ENCODE measurements at places on chromosomes 7 and 10.
A peak's percentile ranks its signal among the peaks of the same experiment; 100 is the strongest.

DNA sequence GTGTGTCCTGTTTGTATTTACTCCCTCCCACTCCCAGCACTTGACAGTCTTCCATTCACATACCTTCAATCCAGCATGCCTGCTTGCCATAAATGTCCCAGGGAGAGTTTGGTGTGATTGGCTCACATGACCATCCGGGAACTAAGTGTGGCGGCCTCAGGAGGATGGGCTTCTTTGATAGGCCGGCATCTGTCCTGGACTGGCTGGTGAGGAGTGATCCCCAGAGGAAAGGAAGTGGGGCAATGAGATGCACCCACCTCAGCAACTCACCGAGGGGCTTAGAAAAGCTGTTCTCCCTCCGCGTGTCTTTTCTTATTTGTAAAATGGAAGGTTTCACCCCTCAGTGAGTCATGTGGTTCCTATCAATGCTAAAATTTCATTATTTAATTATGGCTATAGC lies 14.9 kb upstream of the EBF3 start:
- no peak for DNase-seq

DNA sequence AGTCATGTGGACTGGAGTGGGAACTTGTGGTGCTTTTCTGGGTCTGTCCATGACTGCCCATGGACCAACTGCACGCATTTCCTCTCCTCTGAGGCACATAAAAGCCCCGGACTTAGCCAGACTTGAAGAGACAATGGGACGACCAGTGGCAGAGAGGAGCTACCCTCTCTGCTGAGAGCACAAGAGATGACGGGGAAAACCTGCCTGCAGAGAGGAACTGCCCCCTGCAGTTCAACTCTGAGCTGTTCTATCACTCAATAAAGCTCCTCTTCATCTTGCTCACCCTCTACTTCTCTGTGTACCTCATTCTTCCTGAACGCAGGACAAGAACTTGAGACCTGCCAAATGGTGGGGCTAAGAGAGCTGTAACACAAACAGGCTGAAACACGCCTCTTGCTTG lies 184.5 kb downstream of the ZNF438 start:
- no peak for DNase-seq

DNA sequence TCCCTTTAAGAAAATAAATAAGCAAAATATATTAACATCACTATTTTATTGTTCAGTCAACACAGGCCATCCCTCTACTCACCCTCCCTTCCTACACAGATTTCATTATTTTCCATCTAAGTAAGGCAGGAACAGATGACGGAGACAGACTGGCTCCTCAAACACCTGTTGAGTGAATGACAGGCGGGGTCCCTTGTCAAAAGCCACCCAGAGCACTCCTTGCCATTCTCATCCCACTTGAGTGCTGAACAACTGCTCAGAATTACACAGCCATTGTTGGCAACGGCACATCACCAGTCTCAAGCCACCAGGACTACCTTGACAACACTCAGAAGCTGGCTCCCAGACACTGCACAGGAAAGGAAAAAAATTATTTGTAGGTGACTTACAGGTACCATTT lies 3.3 kb downstream of the GRB10 start:
- DNase-seq = no peak

DNA sequence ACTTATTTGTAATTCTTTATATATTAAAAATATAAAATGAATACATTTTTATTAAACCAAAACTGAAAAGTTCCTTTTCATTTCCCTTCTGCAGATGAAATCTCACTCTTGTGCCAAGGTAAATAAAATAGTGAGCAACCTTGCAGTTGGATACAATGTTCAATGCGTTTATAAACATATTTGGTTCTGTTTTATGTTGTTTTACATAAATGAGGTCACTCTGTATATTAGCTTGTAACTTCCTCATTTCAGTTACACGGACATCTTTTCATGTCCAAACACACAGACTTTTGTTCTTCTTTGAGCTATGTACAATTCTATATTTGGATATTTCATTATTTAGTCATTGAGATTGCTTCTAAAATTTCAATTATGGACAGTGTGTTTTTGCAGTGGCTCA lies 107.7 kb downstream of the BBS9 start:
- peak; percentile 3 for DNase-seq

DNA sequence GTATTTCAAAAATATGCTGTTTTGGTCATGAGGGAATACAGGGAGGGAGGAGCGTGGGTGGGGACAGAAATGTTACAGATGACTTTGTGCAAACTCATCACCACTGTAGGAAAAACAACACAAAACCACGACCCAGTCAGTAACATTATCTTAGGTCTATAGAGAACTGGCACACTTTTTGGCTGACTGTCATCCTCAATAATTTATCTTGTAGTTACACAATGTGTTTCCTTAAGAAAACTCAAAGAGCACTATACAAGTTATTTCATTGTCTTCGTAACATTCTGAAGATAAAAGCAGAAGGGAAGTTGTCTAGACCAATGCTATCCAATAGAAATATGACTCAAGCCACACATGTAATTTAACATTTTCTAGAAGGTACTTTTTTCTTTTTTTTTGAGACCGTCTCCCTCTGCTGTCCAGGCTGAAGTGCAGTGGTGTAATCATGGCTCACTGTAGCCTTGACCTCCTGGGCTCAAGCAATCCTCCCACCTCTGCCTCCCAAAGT lies 16.9 kb upstream of the CDK14 start:
- peak; percentile 25 for DNase-seq

DNA sequence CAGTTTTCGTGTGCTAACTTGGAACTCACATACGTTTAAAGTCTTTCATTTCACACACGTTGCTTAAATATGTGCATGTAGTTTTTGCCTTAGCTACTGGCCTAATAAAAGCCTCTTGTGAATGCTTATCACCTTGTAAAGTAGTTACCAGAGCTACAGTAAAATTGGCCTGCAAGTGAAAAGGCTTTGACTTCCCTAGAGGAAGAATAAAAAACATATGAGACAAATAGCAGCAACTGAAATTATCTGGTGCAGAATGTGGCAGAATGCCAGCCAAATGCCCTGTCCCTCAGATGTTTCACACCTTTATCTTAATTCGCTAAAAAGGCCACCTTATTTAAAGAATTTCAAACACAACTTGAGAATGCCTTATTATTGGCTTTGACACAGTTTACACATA lies 28.1 kb upstream of the RPA3 start:
- DNase-seq = no peak

DNA sequence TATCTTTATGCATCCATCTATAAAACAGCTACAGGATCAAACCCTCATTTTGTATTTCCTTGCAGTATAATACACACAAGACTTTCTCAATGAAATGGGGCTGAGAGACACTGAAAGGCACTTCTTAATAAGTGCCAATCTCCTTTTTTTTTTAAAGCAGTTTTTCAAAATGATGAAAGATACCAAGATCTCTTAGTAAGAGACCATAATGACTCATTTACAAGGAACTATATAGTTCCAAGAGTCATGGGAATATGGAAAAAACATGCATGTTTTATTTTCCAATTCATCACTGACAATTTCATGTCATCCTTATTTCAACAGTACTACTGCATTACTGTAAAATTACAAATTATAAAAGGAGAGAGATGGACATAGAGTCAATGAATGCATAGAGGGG lies 973.7 kb downstream of the GATA3 start:
- no peak for DNase-seq

- DNase-seq = no peak
Observed at GRCh38 chr7:80410081-80410480, 101.8 kb downstream of the GNAT3 start.

Data from RPMI7951 (cell line).